Trophoblast cell (in vitro differentiated cells and primary cell): ENCODE measurements at places on chromosomes 7 and 10.

DNA sequence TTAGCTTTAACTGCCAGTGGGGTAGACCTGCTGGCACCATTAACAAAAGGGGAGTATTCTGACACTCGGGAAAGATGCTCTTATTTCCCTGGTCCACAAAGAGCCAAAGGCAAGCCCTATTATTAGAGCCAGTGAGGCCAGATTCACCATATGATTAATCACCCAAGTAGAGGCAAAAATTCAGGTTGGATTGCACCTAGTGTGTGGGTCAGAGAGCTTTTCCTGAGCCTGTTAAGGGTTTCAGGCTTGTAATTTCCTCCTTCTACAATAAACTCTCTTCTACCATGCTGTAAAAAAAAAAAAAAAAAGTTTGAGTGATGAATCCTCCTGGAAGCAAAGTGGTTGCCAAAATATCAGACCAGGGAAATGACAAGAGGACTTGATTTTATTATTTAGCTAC lies 163.5 kb downstream of the MBL2 start:
- no peak for DNase-seq
- no peaks in the 10 kb centered on the region for H3K27me3 ChIP-seq
- no peak overlapping the region for H3K4me3 ChIP-seq
- no peak overlapping the region for H3K27ac ChIP-seq
- H3K36me3 ChIP-seq: no peaks in the 10 kb centered on the region
- no peaks in the 10 kb centered on the region for H3K4me1 ChIP-seq

DNA sequence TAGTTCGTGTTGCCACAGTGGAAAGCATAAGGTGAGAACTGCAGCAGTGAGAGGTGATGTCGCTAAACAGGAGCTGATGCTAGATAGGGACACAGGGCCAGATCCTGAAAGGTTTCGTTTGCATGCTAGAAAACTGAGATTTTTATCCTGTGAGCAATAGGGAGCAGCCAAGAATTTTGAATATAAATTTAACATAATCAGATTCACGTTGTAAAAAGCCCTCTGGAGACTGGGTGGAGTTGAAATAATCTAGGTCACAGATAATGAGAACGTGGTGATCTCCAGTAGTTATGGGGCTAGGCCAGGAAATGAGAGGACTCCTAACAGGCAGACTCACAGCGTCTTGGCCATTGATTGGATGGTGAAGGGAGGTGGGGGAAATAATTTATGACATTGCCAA lies 92.1 kb upstream of the IMMP2L start:
- H3K36me3 ChIP-seq: no peaks in the 10 kb centered on the region
- no peaks in the 10 kb centered on the region for H3K27me3 ChIP-seq
- no peaks in the 10 kb centered on the region for H3K4me1 ChIP-seq

GRCh38 chr7:2732959-2733584 lies 45.1 kb downstream of the AMZ1 start:
- H3K27ac ChIP-seq: peak overlapping the region; percentile 91
- peak; percentile 99 for DNase-seq
- no peak overlapping the region for H3K4me3 ChIP-seq
- no peaks in the 10 kb centered on the region for H3K27me3 ChIP-seq
- peaks cover 45% of the 10 kb centered on the region for H3K36me3 ChIP-seq

- H3K36me3 ChIP-seq: peaks cover 14% of the 10 kb centered on the region
- H3K4me3 ChIP-seq: peak overlapping the region; percentile 77
- DNase-seq: peak; percentile 38
- no peaks in the 10 kb centered on the region for H3K27me3 ChIP-seq
- no peaks in the 10 kb centered on the region for H3K4me1 ChIP-seq
- H3K27ac ChIP-seq: peak overlapping the region; percentile 60
Measured at GRCh38 chr10:21535494-21535965, 1.5 kb downstream of the MLLT10 start.

- H3K4me1 ChIP-seq: peaks cover 8% of the 10 kb centered on the region
- H3K4me3 ChIP-seq: no peak overlapping the region
- DNase-seq: no peak
- H3K27me3 ChIP-seq: no peaks in the 10 kb centered on the region
- no peak overlapping the region for H3K27ac ChIP-seq
Measured at GRCh38 chr10:133358162-133358924, 524 bp upstream of the FUOM start.

GRCh38 chr7:4683884-4684565 lies 1.9 kb downstream of the FOXK1 start:
- no peak overlapping the region for H3K27ac ChIP-seq
- H3K27me3 ChIP-seq: no peaks in the 10 kb centered on the region
- H3K4me3 ChIP-seq: peak overlapping the region; percentile 95
- DNase-seq: peak; percentile 16
- peaks cover 2% of the 10 kb centered on the region for H3K36me3 ChIP-seq

GRCh38 chr10:68595513-68595912 lies 35.4 kb downstream of the TET1 start:
- H3K27me3 ChIP-seq: no peaks in the 10 kb centered on the region
- H3K27ac ChIP-seq: no peak overlapping the region
- DNase-seq: no peak
- no peak overlapping the region for H3K4me3 ChIP-seq

DNA sequence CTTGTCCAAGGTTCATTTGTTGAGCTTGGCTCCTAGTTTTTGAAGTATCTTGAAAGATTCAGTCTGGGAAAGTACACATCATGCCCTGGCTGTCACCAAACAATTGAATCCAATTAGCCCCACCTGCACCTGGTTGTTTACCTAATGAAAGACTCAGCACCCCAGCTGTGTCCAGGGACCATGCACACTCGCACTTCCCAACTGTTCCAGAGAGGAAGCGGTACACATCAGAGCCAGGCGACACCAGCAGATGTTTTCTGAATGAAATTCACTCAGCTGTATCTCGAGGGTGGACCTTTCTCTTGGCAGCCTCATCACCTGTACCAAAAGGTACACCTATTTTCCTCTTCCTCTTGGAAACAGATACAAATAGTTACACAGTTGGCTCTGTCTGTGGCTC lies 216.4 kb upstream of the LRGUK start:
- DNase-seq: no peak
- no peak overlapping the region for H3K4me3 ChIP-seq
- H3K27ac ChIP-seq: no peak overlapping the region
- H3K27me3 ChIP-seq: no peaks in the 10 kb centered on the region
- H3K36me3 ChIP-seq: no peaks in the 10 kb centered on the region

DNA sequence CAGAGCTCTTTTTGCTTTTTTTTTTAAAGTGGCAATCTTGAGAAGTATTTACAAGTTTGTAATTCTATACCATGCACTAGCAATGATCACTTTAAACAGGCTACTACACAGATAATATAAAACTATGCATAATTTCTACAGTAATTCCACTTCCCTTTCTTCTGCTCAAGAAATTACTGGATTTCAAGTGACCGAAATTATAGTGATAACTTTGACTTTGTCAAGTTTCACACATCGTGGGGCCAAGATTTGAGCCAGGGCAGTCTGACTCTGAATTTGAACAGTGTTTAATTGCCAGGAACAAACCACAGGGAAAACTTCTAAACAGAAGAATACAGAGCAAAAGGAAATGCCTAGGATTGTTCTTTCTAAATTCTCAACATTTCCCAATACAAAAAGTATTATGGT lies 288.3 kb upstream of the MKLN1 start:
- no peaks in the 10 kb centered on the region for H3K4me1 ChIP-seq
- no peak overlapping the region for H3K4me3 ChIP-seq
- DNase-seq: no peak
- no peaks in the 10 kb centered on the region for H3K36me3 ChIP-seq
- H3K27me3 ChIP-seq: no peaks in the 10 kb centered on the region
- H3K27ac ChIP-seq: no peak overlapping the region

DNA sequence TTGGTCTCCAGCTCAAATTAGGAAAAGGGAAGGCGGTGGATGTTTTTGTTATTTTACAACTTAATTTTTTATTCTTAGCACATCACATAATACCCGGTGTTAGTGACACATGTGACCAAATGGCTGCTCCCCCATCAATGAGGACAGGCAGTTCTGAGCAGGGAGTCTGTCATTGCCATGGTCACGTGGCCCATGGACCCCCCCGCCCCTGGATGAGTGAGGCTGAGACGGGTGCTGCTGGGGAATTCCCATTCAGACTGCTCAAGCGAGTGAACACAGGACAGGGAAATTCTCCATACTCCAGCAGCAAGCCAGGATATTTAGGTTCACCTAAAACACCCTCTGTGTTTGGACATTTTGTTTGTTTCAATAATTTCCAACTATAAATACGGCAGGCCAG lies 34.7 kb upstream of the SLC35B4 start:
- H3K27me3 ChIP-seq: no peaks in the 10 kb centered on the region
- no peaks in the 10 kb centered on the region for H3K4me1 ChIP-seq
- no peak overlapping the region for H3K4me3 ChIP-seq
- DNase-seq: no peak
- H3K36me3 ChIP-seq: no peaks in the 10 kb centered on the region

- DNase-seq: no peak
- H3K4me1 ChIP-seq: no peaks in the 10 kb centered on the region
Measured at GRCh38 chr10:124600051-124600880, 138.6 kb downstream of the LHPP start.

- H3K4me1 ChIP-seq: no peaks in the 10 kb centered on the region
- H3K4me3 ChIP-seq: no peak overlapping the region
- no peaks in the 10 kb centered on the region for H3K27me3 ChIP-seq
- H3K27ac ChIP-seq: no peak overlapping the region
Measured at GRCh38 chr10:112213836-112214235, 30.3 kb upstream of the GPAM start.

DNA sequence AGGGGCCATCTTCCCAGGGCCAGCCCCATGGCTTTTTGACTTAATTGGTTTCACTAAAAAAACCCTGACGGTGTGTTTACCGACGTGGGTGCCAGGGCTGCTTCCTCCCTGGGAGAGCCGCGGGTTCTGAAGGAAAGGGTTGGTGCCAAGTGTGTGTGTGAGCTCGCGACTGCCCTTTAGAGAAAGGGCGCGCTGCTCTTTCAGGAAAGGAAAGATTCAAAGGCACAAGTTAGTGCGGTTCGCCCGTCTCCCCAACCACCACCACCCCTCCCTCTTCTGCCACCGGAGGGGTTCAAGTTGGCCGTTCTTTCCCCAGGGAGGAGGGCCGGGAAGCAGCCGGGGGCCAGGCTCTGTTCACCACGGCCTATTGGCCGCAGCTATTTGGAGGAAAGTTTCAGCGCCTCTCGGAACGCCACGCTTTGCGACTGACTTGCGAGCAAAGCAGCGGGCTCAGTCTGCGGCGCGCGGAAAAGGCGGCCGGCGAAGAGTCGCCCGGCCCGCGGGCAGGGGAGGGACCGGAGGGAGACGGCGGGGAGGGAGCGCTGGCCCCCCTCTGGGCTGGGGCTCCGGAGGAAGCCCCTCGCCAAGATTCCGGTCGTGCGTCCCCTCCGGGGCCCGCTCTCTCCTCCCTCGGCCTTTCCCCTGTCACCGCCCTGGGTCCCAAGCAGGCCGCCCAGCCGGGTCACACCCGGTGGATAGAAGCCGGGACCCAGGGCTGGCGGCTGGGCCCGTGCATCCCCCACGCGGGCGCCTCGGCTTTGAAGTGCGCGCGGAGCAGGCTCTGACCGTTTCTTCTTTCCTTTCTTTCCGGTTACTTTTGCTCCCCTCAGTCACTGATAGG lies 165.9 kb upstream of the PPP1R3A start:
- peak overlapping the region; percentile 59 for H3K4me3 ChIP-seq
- no peak overlapping the region for H3K27ac ChIP-seq
- no peaks in the 10 kb centered on the region for H3K36me3 ChIP-seq
- peaks cover 43% of the 10 kb centered on the region for H3K27me3 ChIP-seq

GRCh38 chr7:33155811-33156210 lies 26.4 kb downstream of the BBS9 start:
- no peaks in the 10 kb centered on the region for H3K4me1 ChIP-seq
- H3K36me3 ChIP-seq: no peaks in the 10 kb centered on the region
- H3K27ac ChIP-seq: no peak overlapping the region
- DNase-seq: no peak

- H3K36me3 ChIP-seq: no peaks in the 10 kb centered on the region
- no peaks in the 10 kb centered on the region for H3K27me3 ChIP-seq
- H3K4me3 ChIP-seq: no peak overlapping the region
- H3K27ac ChIP-seq: no peak overlapping the region
- DNase-seq: no peak
Measured at GRCh38 chr7:16891874-16892643, 10.3 kb upstream of the AGR3 start.

DNA sequence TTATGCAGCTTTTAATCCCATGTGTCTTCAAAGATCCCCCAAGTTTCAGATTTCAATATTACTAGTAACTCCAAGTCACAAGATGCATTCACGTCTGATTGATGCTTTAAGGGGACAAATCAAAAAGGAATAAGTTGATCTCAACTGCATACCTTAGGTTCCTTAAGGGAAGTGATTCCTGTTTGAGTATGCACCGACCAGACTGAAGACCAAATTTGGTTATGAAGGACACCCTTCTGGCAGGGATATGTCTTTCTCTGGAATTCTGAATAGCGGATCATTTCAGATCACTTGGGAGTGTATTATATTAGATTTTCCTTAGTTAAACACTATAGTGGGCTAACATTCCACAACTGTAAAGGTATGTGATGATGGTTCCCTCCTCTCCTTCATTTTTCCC lies 4.3 kb downstream of the KIF5B start:
- peaks cover 9% of the 10 kb centered on the region for H3K4me1 ChIP-seq
- peaks cover 4% of the 10 kb centered on the region for H3K36me3 ChIP-seq
- DNase-seq: no peak
- H3K27ac ChIP-seq: no peak overlapping the region
- no peak overlapping the region for H3K4me3 ChIP-seq

DNA sequence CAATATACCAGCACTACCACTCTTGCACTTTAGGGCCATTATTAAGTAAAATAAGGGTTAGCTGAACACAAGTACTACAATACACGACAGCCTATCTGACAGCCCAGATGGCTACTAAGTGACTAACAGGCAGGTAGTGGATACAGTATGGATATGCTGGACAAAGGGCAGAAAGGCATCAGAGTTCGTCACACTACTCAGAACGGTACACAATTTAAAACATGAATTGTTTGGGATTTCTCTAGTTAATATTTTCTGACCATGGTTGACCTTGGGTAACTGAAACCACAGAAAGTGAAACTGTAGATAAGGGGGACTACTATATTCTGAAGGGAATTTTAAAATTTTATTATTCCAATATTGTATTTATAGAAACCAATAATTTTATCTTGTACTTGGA lies 101.3 kb upstream of the SKAP2 start:
- H3K27ac ChIP-seq: no peak overlapping the region
- no peak for DNase-seq
- no peaks in the 10 kb centered on the region for H3K27me3 ChIP-seq
- H3K4me3 ChIP-seq: no peak overlapping the region

- H3K4me3 ChIP-seq: no peak overlapping the region
- no peak for DNase-seq
- H3K27me3 ChIP-seq: no peaks in the 10 kb centered on the region
- no peaks in the 10 kb centered on the region for H3K4me1 ChIP-seq
- H3K27ac ChIP-seq: no peak overlapping the region
Measured at GRCh38 chr7:49597805-49598204, 175.6 kb upstream of the VWC2 start.

DNA sequence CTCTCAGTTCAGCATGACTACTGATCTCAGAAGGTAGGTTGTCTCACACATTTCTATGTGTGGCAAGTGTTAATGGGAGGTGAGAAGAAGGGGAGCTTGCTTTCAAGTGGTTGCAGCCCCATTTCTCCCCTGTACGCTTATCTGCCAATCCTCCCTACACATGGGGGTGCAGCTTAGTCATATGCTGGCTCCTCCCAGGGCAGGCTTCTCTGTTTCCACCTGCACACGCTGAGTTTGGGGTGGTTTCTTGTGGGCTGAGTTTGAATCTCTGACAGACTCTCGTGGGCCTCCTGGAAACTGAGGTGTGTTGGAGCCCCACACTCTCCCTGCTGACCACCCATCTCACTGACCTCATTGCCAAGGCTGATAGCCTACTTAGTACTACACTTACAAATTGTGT lies 435.8 kb upstream of the MTPN start:
- no peaks in the 10 kb centered on the region for H3K4me1 ChIP-seq
- H3K36me3 ChIP-seq: no peaks in the 10 kb centered on the region
- no peak for DNase-seq
